Stimulated activated CD8-positive, alpha-beta memory T cell treated with anti-CD3 and anti-CD28 coated beads, Interleukin-12 subunit alpha, Interleukin-12 subunit beta, amount 100 ng/mL, for 4 hours (primary cell): ENCODE measurements at places on chromosomes 13 and 19.

DNA sequence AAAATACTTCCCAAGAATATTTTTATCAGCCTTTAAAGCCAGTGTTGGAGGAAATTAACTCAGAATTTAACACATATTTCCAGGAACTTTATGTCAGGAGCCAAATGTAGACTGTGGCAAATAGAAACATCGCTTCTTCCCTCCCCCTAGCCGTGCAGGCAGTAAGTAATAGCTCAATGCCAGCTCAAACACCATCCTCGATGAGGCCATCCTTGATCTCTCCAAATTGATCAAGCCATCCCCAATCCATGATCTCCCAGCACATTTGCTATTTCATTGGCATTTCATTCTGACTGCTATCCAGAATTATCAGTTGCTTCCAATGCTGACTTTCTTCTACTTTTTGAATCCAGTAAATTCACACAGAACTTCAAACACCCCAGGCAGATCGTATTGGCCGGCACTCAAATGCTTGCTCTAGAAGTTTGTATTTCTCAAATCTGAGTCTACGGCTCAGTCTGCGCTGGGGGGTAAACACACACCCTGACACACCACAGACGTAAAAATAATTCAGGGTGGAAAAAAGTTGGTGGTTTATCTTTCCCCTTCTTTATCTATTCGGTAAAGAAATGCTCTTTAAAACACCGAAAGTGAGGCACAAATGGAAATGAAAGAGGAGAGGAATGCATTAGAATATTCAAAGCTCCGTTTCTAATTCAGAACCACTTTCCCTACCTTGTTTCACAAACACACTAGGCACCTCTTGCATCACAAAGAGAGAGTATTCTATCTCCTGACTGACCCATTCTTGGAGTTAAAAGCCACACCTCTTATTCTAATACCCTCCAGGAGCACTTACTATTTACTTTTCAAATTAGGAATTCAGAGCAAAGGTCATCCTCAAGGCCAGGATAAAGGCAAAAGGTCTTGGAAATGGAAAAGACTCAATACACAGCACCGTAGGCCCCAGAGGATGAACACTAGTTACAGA is 991 bp downstream of the OBI1 start:
- no peak for DNase-seq

DNA sequence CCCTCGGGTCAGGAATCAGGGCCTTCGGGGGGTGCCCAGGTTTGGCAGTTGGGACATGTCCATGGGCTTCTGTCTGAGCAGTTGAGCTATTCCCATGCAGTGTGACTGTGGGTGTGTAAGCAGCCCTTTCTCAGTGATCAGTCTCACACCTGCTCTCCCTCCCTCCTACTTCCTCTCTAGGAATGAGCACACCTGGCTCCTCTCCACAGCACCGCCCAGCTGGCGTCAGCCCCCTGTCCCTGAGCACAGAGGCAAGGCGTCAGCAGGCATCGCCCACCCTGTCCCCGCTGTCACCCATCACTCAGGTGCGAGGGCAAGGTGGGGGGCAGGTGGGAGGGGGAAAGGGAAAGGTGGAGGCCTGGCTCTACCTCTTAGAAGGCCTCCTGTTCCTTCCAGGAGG is 25.9 kb downstream of the COMP start:
- no peak for DNase-seq

GRCh38 chr19:4103080-4103433 is 20.9 kb downstream of the MAP2K2 start:
- DNase-seq = no peak

- DNase-seq = no peak
These were observed 86.9 kb downstream of the LHFPL6 start for GRCh38 chr13:39516096-39516495.

GRCh38 chr13:84655677-84656076 is 773.4 kb upstream of the SLITRK1 start:
- DNase-seq = no peak

GRCh38 chr13:24630851-24631620 is 49.2 kb upstream of the ATP12A start:
- DNase-seq = no peak

GRCh38 chr13:90498096-90498495 is 849.4 kb upstream of the MIR17HG start:
- DNase-seq = no peak

DNA sequence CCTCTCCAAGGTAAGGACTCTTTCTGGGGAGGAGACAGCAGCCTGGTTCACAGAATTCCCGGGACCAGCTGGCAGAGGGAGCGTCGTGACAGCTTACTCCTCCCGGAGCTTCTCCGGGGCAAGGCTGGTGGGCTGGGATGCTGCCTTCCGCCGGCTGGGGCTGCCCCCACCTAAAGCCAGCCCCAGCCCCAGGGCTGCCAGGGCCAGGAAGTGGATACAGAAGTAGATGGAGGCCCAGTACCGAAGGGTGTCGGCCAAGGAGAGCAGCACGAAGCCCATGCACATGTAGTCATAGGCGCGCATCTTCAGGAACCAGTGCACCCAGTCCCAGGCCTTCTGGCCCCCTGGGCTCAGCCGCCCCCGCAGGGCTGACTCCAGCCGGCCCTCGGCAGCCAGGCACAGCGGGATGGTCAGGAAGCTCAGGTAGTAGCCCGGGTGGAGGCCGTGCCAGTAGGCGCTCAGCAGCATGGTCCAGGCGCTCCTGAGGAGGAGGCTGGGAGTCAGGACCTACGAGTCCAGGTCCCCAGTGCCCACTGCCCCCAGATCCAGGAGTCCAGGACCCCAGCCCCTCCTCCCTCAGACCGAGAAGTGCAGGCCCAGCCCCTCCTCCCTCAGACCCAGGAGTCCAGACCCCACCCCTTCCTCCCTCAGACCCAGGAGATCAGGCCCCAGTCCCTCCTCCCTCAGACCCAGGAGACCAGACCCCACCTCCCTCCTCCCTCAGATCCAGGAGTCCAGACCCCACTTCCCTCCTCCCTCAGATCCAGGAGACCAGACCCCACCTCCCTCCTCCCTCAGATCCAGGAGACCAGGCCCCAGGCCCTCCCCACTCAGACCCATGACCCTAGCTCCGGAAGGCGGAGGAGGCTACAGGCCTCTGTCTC is 1.2 kb upstream of the TMC4 start:
- DNase-seq = no peak

- no peak for DNase-seq
These were observed 18.4 kb downstream of the ADGRL1 start for GRCh38 chr19:14187561-14187960.

DNA sequence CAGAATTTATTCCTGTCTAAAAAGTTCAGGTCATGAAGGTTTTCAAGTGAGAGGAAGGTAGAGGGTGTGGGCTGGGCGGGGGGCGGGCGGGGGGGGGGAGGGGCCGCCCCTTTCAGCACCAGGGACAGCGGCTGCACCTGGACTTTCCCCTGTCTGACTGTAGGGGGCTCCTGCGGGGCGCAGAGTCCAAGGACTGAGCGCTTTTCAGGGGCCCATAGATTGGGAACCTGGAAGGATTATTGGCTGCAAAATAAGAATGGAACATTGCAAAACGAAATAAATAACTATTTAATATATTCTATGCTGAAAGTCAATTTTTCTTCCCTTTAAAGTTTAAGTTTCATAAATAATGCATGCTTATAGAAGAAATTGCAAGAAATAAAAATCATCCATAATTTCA is 8.9 kb upstream of the CYP4F3 start:
- DNase-seq = no peak

GRCh38 chr13:38363219-38363618 is 13.6 kb downstream of the UFM1 start:
- DNase-seq = no peak

- DNase-seq = no peak
These were observed 1397.4 kb upstream of the SPRY2 start for GRCh38 chr13:81738364-81738763.

- DNase-seq = peak; percentile 64
These were observed 722 bp upstream of the ICAM1 start for GRCh38 chr19:10270180-10270615.

DNA sequence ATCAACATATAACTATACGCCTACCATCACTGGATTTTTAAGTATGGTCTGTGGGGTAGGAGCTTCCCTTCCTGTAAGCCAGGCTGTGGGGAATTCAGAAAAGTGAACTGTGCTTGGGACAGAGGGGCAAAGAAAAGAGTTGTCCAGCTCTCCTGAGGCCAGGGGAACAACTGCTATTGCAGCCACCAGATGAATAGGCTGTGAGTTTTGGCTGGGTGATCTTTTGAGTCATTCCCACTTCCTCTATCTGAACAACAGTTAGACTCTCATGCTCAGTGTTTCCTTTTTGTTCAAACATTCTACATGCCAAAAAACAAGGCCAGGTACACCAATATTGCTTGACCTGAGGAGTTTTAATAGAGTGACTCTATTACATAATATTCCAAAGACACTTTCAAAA is 426.2 kb upstream of the DACH1 start:
- no peak for DNase-seq

- DNase-seq = no peak
These were observed 6.5 kb downstream of the PLPPR3 start for GRCh38 chr19:815079-815774.

DNA sequence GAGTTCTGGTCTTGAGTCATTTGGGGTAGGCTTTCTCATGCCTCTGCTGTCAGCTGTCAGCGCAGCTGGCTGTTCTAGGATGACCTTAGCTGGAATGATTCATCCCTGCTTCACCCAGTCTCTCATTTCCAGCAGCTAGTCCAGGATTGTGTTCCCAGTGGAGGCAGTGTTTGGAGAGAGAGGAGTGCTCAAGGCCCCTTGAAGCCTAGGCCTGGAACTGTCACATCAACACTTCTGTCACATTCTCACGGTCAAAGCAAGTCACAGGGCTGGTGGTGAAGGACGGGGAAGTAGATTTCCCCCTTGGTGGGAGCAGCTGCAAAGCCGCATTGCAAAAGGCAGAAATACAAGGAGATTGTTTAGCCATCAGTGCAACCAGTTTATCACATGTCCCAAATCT is 15.2 kb downstream of the TPT1 start:
- no peak for DNase-seq

DNA sequence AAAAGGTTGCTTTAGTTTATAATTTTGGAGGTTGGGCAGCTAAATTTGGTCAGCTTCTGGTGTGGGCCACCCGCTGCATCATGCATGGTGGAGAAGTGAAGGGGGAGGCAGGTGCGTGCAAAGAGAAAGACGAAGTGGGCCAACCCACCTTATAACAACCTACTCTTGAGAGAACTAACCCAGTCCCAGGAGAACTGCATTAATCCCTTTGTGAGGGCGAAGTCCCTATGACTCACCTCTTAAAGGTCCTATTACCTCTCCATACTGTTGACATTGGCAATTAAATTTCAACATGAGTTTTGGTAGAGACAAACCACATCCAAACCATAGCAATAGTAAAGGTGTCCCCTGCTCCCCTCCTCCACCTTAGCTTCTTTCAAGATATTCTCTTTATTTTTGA is 7.7 kb upstream of the FGF9 start:
- DNase-seq = no peak

DNA sequence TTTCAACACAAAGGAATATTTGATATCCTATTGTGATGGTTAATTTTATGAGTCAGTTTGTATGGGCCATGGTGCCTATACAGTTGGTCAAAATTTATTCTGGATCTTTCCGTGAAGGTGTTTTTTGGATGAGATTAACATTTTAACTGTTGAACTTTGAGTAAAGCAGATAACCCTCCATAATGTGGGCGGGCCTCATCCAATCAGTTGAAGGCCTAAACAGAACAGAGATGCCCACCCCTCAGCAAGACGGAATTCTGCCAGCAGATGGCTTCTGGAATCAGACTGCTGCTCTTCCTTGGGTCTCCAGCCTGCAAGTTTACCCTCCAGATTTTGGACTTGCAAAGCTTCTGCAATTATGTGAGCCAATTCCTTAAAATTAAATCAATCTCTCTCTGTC is 16.0 kb downstream of the CSNK1A1L start:
- DNase-seq = no peak
